ENCODE measurements at places on chromosomes 1 and 21.
A peak's percentile ranks its signal among the peaks of the same experiment; 100 is the strongest.

GRCh38 chr1:121519042-121519755 lies 334.4 kb downstream of the SRGAP2C start:
- peak; percentile 22 for DNase-seq

- DNase-seq, result peak; percentile 92
Observed at GRCh38 chr1:43069461-43070050, 102.5 kb downstream of the EBNA1BP2 start.

DNA sequence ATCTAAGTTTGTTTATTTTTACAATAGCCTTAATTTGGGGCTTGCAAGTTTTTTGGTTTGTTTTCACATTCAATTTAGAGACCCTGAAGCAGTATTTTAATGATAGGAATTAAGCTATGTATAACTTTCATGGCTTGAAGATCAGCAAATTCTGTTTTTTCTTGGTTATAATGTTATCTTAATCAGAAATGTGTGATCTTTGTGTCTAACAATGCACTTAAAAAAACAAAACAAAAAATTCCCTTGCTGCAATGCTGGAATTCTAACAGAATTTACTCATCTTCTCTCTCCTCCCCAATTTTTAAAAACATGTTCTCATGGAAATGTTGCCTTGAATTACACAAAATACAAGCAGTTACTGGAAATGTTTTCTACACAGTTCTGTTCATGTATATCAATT lies 113.1 kb downstream of the OLFML2B start:
- no peak for DNase-seq

- peak; percentile 29 for DNase-seq
Observed at GRCh38 chr1:102970496-102971078, 137.7 kb downstream of the COL11A1 start.

- DNase-seq, result no peak
Observed at GRCh38 chr1:199857108-199857507, 170.4 kb upstream of the NR5A2 start.

- peak; percentile 45 for DNase-seq
Observed at GRCh38 chr1:8217011-8217711, 100.8 kb upstream of the SLC45A1 start.

DNA sequence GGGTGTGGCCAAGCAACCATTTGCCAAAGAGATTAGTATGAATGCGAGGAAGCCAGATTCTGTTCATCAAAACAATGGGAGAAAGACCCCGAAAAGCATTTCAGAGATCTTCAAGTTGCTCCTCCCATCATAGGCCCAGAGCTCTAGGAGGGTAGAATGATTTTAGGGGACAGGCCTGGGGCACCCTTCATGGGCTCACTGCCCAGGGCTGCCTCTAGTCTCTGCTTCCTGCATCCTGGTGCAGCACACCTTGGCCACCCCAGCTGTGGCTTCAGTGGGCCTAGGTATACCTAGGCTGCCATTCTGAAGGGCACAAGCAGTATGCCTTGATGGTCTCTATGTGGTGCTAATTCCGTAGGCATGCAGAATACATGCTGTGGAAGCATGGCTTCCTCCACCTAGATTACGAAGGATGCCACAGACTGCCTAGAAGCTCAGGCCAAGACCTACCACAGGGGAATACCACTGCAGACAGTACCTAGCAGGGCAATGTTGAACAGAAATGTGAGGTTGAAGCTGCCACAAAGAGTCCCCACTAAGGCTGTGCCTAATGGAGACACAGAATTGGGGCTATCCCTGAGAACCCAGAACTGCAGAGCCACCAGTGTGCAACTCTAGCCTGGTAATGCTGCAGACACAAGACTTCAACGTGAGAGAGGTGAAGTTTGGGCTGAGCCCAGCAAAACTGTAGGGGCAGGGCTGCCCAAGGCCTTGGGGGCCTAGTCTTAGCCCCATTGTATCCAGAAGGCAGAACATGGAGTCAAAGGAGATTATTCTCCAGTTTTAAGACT lies 158.8 kb downstream of the CLIC6 start:
- no peak for DNase-seq

DNA sequence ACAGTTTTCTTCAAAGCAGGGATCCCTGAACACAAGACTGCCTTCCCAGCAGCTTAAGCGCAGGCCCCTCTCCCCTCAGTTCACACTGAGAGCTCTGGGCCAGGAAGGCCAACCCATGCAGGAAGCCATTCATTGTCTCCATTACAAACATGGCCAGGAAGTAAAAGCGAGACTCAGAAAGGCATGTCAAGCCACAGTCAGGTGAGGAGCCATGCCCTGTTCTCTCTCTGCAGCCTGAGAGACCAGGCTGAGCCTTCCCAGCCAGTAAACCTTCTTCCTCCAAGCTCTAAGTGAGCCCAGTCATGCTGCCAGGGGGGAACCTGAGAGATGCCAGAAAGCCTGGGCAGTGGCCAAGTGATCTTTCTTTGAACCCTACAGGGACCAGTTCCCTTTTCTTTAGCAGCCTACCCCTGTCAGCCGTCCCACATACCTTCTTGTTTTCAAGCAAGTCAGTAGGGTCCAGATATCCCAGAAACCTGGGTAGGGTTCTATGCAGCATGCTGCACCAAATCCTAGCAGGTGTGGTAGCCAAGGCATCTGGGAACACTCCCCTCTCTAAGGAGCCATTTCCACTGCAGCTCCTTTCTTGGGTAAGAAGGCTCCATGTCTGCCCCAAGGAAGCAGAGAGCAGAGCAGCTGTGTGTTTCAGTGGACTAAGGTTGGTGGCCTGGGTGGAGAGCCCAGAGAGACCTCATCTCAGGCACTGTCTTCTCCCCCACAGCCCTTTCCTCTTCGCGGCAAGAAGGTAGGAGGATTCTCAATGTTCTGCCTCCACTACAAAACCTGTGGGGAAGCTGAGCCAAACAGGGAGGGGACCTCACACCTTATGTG lies 977 bp downstream of the TRAF3IP3 start:
- DNase-seq, result no peak

GRCh38 chr1:20185834-20186782 lies at the start of the genes PLA2G2C and UBXN10:
Gene PLA2G2C, minus strand, starts transcription at chr1:20186518. Its CDS starts 9,155 bp downstream, at chr1:20177363.
Gene UBXN10, plus strand, starts transcription at chr1:20186096. Its CDS starts 4,466 bp downstream, at chr1:20190562.
- peak; percentile 70 for DNase-seq

DNA sequence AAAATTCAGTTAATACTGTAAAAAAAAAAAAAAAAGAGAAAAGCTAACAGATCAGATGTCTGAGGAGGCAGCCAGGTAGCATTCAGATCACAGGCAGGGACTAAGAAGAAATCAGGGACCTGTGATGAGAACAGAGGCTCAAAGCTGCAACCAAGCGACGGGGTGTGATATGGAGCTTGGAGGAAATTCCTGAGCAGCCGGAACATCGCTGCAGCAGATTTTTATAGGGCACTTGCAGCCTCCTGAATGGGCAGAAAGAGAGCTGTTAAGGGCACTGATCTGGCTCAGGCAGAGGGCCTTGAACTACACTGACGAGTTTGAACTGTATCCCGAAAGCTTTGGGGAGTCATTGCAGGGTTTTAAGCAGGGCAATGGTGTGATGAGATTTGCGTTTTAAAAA lies 315.4 kb downstream of the ADGRL2 start:
- peak; percentile 8 for DNase-seq

DNA sequence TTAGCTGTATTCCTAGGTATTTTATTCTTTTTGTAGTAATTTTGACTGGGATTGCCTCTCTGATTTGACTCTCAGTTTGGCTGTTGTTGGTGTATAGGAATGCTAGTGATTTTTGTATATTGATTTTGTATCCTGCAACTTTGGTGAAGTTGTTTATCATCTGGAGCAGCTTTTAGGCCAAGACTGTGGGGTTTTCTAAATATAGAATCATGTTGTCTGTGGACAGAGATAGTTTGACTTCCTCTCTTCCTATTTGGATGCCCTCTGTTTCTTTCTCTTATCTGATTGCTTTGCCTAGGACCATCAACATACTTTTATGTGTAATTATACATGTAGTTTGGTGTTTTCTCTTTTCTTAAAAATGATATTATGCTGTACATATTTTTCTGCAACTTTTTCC lies 27.2 kb downstream of the CD46 start:
- no peak for DNase-seq

DNA sequence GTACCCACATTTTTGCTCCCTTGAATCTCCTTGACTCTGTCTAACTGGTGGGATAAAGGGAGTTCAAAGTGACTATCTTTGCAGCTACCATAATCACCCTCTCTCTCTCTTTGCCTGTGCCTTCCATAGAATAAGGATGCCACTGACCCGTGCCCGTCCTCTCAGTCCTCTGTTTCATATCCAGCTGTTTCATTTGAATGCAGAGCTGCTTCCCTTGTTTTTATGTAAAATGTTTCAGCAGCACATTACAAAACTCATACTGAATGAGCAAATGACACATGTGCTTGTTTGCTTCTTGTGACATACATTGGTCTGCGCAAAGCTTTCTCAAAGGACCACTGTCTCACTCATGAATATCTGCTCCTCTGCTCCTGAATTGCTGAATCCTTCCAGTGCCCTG lies 38.4 kb downstream of the CDC42 start:
- no peak for DNase-seq

- DNase-seq, result peak; percentile 85
Observed at GRCh38 chr1:167687919-167688519, 33.8 kb upstream of the MPZL1 start.

GRCh38 chr21:38126666-38127303 lies 130.0 kb upstream of the KCNJ15 start:
- peak; percentile 29 for DNase-seq

GRCh38 chr1:114341856-114342255 lies 169.1 kb downstream of the TRIM33 start:
- no peak for DNase-seq

- no peak for DNase-seq
Observed at GRCh38 chr1:237795558-237795957, 95.2 kb downstream of the ZP4 start.

GRCh38 chr21:41232013-41232412 lies 64.1 kb downstream of the BACE2 start:
- no peak for DNase-seq

GRCh38 chr1:10160907-10161490 lies 49.4 kb upstream of the KIF1B start:
- no peak for DNase-seq

DNA sequence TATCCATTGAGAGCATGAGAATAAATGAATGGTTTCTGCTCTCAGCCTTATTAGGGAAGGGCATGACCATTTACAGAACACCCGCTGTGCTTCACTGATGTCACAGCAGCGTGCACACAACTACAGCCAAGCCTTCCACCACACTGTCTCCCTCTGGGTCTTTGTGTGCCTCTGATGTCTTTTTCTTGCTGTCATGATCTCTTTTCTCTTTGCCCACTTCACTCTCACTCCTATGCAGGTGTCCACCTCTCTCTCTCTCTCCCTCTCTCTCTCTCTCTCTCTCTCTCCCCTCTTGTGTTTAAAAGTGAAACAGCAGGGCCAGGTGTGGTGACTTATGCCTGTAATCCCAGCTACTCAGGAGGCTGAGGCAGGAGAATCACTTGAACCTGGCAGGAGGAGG lies 232.5 kb upstream of the JUN start:
- DNase-seq, result no peak

DNA sequence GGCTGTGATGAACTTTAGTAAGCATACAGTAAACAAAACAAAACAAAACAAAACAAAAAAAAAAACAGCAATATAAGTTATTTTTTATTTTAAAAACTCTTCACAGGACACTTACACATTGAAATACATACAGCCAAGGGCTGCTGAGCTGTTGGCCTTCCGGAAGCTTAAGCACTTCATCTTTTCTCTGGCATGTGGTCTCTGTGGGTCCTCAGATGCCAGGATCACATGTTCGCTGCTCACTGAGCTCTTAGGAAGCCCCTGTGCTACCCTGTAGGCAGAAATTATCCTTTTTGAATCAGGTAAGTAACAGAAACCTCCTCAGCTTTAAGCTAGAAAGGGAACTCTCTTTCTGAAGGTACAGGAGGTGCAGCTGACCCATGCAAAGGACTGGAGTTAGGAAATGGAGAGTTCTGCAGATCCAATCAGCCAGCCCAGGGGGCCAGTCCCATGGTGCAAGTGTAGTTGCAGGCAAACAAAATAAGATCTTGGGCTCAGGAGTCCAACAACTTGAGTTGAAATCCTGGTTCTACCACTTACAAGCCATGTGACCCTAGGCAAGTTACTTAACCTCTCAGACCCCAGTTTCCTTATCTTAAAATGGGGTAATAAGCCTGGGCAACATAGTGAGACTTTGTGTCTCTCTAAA lies 22.4 kb upstream of the MED18 start:
- DNase-seq, result no peak

DNA sequence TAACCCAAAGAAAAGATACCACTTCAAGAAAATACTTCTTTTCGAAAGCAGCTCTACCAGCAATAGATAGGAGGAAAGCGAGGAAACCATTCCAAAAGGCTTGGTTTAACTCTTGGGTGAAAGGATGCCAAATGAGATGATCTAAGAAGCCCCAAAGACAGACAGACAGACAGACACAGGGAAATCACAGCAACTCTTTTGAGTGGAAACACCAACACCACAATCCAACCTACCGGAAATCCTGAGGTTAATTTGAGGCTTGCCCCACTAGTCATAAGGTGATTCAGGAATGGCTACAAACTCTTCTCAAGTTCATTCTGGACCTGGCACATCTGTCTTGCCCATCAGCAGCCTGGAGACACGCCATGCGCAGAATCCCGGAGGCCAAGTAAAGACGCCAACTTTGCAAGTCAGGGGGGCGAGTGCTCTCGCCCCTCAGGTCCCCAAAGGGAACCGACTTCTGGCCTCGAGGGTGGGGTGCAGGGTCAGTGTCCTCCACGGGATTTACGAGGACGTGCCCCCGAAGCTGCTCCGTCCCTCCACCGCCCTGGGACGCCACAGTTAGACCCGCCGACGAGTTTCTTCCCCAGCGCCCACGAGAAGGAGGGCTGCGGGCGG lies 778 bp downstream of the EVI5 start:
- peak; percentile 61 for DNase-seq

DNA sequence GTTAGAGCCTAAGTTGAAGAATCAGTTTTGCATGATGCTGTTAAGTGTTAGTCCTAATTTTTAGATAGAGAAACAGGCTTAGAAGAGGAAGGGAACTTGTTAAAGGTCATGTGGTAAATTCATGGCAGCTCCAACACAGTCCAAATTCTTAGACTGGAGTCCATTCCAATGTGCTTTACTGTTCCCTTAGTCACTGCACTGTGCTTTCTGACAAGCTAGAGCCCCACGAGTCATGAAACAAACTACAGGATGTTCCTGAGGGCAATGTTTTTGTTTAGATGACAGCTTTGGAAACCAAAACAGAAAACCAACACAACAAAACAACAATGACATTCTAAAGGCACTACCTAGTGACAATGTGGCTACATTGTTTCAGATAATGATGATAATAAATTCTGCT lies 23.1 kb upstream of the RGS4 start:
- DNase-seq, result peak; percentile 28
